ENCODE measurements at places on chromosomes 6 and 20. TPM values are rescaled to one million over a fixed set of nuclear protein-coding genes. Genes with fewer than 3 reads are reported as not detected.
A peak's percentile ranks its signal among the peaks of the same experiment; 100 is the strongest.

Gene VSX1
- 0.09 TPM for total RNA-seq

Gene SYCP2L
- total RNA-seq = 0.99 TPM

Gene TRIM10
- 0.57 TPM for total RNA-seq

Gene NEURL2
- total RNA-seq = 8.1 TPM

Gene FAM184A
- 1.4 TPM for total RNA-seq

Gene NNAT
- total RNA-seq = 19.9 TPM

Gene ZBTB46
- 5.8 TPM for total RNA-seq

Gene THBD
- 1.6 TPM for total RNA-seq

Gene UNC5CL
- 2.7 TPM for total RNA-seq

Gene MMUT
- 13.3 TPM for total RNA-seq

Gene PTCRA
- total RNA-seq = 145 TPM

Gene CFAP206
- 0.05 TPM for total RNA-seq

- H3K27ac ChIP-seq = no peak overlapping the region
- no peaks in the 10 kb centered on the region for H3K36me3 ChIP-seq
- peaks cover 9% of the 10 kb centered on the region for H3K27me3 ChIP-seq
- no peaks in the 10 kb centered on the region for H3K4me1 ChIP-seq
Measured at GRCh38 chr6:37663019-37663810, 34.5 kb downstream of the MDGA1 start.

GRCh38 chr20:5143851-5144250 is 17.0 kb downstream of the CDS2 start:
- no peaks in the 10 kb centered on the region for H3K36me3 ChIP-seq
- H3K27me3 ChIP-seq = no peaks in the 10 kb centered on the region
- no peak for DNase-seq
- H3K27ac ChIP-seq = no peak overlapping the region
- H3K4me1 ChIP-seq = no peaks in the 10 kb centered on the region

- no peaks in the 10 kb centered on the region for H3K36me3 ChIP-seq
- no peak for DNase-seq
- H3K4me3 ChIP-seq = no peak overlapping the region
- peaks cover 5% of the 10 kb centered on the region for H3K4me1 ChIP-seq
Measured at GRCh38 chr20:16580147-16580546, 6.9 kb upstream of the KIF16B start.

GRCh38 chr6:106444777-106445507 is 84.4 kb downstream of the CRYBG1 start:
- no peaks in the 10 kb centered on the region for H3K36me3 ChIP-seq
- H3K4me3 ChIP-seq = no peak overlapping the region
- H3K4me1 ChIP-seq = peaks cover 16% of the 10 kb centered on the region

GRCh38 chr6:17688481-17688880 is 18.2 kb downstream of the NUP153 start:
- DNase-seq = no peak
- H3K36me3 ChIP-seq = peaks cover 35% of the 10 kb centered on the region
- no peaks in the 10 kb centered on the region for H3K4me1 ChIP-seq
- no peak overlapping the region for H3K27ac ChIP-seq
- H3K4me3 ChIP-seq = no peak overlapping the region
- no peaks in the 10 kb centered on the region for H3K27me3 ChIP-seq

- no peak for DNase-seq
- H3K27me3 ChIP-seq = no peaks in the 10 kb centered on the region
- no peaks in the 10 kb centered on the region for H3K4me1 ChIP-seq
- no peaks in the 10 kb centered on the region for H3K36me3 ChIP-seq
- no peak overlapping the region for H3K27ac ChIP-seq
Measured at GRCh38 chr20:57164872-57165271, 101.6 kb downstream of the BMP7 start.

- no peak overlapping the region for H3K4me3 ChIP-seq
- H3K4me1 ChIP-seq = no peaks in the 10 kb centered on the region
- no peaks in the 10 kb centered on the region for H3K27me3 ChIP-seq
- H3K27ac ChIP-seq = no peak overlapping the region
- H3K36me3 ChIP-seq = no peaks in the 10 kb centered on the region
Measured at GRCh38 chr6:25874822-25875562, 949 bp upstream of the SLC17A3 start.

DNA sequence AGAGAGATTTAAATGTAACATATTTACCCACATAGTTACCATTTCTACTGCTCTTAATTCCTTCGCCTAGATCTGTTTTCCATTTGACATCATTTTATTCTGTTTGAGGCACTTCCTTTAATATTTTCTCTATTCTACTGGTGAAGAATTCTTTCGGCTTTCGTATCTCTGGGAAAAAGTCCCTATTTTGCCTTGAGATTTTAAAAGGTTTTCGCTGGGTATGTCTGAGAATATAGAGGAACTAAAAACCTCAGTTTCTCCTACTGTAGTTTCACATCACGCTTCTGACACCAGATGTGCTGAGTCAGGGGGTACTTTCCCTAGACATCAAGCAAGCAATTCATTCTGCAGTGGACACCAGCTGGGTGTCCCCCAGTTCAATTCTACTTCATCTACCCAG is 61.7 kb downstream of the E2F3 start:
- no peaks in the 10 kb centered on the region for H3K27me3 ChIP-seq
- peaks cover 8% of the 10 kb centered on the region for H3K36me3 ChIP-seq
- no peaks in the 10 kb centered on the region for H3K4me1 ChIP-seq

DNA sequence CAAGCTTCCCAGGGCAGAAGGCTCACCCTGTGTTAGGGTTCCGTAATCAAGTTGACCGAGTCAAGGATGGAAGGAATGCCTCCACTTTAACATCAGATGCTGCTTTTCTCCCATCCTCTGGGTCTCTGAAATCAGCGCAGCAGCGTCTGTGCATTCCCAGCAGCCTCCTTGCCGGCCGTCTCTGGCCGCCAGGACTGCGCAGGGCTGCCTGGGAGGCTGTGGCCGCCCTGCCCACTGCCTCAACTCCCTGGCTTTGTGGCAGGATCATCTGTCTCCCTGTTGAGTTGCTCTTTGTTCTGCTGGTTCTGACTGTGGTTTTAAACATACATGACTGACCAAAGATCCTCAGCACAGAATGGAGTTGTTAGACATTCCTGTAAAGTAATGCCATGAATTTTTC is 56.5 kb downstream of the DLL1 start:
- H3K36me3 ChIP-seq = no peaks in the 10 kb centered on the region
- H3K4me3 ChIP-seq = no peak overlapping the region
- no peaks in the 10 kb centered on the region for H3K27me3 ChIP-seq

DNA sequence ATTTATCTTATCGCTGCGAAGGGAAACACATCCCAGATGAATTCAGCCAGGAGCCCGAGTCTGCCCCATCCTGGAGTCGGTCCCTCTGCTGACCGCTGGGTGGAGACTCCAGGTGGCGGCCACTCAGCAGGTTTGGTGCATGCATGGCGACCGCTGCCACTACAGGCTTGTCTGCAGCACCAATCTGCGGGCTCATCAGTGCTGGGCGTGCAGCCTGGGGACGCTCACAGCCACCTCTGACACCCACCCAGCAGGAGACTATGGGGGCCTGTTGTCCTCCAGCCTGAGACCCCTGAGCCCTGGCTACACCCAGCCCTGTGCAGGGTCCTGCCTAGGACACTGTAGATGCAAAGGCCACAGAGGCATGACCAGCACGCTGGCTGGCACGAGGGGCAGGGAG is 40.5 kb upstream of the GATA5 start:
- no peak for DNase-seq
- no peak overlapping the region for H3K27ac ChIP-seq
- no peaks in the 10 kb centered on the region for H3K27me3 ChIP-seq

- H3K27ac ChIP-seq = no peak overlapping the region
- H3K4me3 ChIP-seq = no peak overlapping the region
- no peaks in the 10 kb centered on the region for H3K4me1 ChIP-seq
Measured at GRCh38 chr6:144993870-144994269, 708.7 kb downstream of the UTRN start.

DNA sequence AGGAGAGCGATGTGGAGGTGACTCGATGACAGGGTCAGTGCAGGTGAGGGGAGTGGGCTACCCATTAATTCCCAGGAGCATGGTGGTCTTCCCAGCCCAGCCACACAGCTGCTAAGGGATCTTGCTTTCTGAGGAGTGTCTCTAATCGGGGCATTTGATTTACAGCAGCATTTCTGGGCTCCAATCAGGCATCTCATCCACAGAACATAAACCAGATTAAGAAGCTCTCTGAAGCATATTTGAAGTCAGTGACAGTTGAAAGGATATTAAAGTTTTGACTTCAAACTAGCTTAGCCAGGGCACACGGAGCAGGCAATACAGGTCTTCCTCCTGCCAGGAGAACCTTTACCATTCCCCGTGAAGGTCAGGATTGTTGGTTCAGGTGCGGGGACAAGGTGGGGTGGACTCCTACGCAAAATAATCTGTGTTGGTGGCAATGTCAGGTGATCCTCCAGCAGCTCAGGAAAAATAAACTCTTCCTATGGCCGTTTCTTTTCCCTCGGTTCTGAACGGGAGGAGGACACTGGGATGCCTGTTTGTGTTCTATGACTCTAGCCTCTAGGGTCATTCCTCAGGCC is 39.9 kb upstream of the ZNF831 start:
- H3K4me1 ChIP-seq = peaks cover 7% of the 10 kb centered on the region
- peak overlapping the region; percentile 84 for H3K27ac ChIP-seq
- no peaks in the 10 kb centered on the region for H3K27me3 ChIP-seq
- no peak for DNase-seq

DNA sequence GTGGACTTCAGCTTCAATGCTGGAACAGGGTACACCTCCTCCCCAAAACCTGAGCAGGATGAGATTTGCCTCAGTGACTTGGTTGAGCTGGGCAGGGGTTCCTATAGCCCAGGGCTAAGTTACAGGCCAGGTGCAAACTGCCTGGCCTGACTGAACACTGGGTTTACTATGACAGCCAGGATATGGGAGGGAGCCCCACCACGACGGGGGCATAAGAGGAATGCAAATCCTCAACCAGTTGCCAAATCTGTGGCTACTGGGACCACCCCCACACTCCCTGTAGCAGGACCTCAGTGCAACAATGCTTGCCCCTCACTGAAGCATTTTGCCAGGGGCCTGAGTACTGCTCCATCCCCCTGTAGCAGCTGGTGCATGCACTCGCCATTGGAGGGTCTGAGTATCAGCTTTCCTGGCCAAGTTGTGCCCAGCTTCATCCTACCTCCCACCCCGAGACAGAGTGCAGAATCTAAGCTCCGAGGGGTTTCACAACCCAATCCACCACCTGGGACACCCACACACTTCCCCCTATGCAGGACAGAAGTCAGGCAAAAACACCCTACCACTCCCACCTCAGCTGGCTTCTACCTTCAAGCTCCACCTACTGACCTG is 27.6 kb downstream of the TREML4 start:
- DNase-seq = no peak
- H3K4me3 ChIP-seq = no peak overlapping the region
- H3K36me3 ChIP-seq = no peaks in the 10 kb centered on the region

DNA sequence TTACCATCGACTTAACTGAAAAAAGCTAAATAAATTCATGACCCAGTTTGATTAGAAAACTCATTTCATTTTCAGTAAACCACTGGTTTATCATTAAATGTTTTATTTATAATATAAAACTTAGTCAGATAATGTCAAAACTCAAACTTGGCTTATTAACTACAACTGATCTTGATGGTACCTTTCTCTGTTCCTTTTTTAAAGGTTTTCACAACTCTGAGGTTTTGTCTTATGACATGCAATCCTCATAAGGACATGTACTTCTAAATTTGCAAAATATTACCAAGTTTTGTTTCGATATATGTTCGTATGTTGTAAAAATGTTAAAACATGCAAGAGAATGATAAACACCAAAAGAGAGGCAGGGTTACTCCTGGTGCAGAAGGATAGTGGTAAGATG is 82.5 kb upstream of the PDE10A start:
- H3K27me3 ChIP-seq = no peaks in the 10 kb centered on the region
- no peaks in the 10 kb centered on the region for H3K36me3 ChIP-seq
- DNase-seq = no peak

GRCh38 chr6:21101694-21102093 is 491.9 kb upstream of the SOX4 start:
- H3K4me1 ChIP-seq = no peaks in the 10 kb centered on the region
- H3K27me3 ChIP-seq = no peaks in the 10 kb centered on the region
- H3K36me3 ChIP-seq = no peaks in the 10 kb centered on the region
- H3K4me3 ChIP-seq = no peak overlapping the region

GRCh38 chr6:30829639-30830255 is 54.6 kb upstream of the DDR1 start:
- H3K27ac ChIP-seq = peak overlapping the region; percentile 88
- no peak for DNase-seq
- H3K27me3 ChIP-seq = no peaks in the 10 kb centered on the region
- peaks cover 78% of the 10 kb centered on the region for H3K4me1 ChIP-seq

DNA sequence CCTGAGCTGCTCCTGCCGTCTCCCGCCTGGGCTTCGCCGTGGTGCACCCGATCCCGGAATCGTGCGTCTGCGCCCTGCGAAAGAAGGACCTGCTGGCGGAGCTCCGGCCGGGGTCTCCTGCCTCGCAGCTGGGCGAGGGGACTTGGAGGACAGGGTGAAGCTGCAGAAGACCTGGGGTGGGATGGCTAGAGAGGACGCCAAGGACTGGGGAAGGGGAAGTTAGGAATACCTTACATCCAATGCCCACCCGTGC is 150.2 kb downstream of the PRL start:
- H3K36me3 ChIP-seq = no peaks in the 10 kb centered on the region
- peak overlapping the region; percentile 98 for H3K27ac ChIP-seq
- no peaks in the 10 kb centered on the region for H3K27me3 ChIP-seq

- H3K4me1 ChIP-seq = no peaks in the 10 kb centered on the region
- no peak overlapping the region for H3K4me3 ChIP-seq
- no peak for DNase-seq
- H3K27ac ChIP-seq = no peak overlapping the region
- H3K36me3 ChIP-seq = no peaks in the 10 kb centered on the region
Measured at GRCh38 chr6:85389151-85389797, 60.6 kb upstream of the NT5E start.

DNA sequence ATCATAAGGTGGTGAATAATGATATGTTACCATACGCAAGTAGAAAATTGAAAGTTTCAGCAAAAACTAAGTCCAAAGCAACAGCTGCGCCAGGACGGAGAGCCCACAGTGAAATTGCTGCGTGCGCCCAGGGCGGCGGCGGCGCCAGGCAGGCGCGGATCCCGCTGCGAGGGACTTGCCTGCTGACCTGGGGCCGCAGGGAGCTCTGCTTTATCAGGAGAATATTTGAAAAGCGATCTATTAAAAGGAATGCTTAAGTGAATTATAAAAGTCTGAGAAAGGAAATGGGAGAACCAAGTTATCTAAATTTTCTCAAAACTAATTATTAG is 85.4 kb downstream of the THBS2 start:
- H3K27ac ChIP-seq = no peak overlapping the region
- no peaks in the 10 kb centered on the region for H3K27me3 ChIP-seq
- DNase-seq = no peak
- H3K4me1 ChIP-seq = no peaks in the 10 kb centered on the region
- no peak overlapping the region for H3K4me3 ChIP-seq
- H3K36me3 ChIP-seq = no peaks in the 10 kb centered on the region

- no peaks in the 10 kb centered on the region for H3K4me1 ChIP-seq
- no peaks in the 10 kb centered on the region for H3K36me3 ChIP-seq
- no peak overlapping the region for H3K4me3 ChIP-seq
- no peak overlapping the region for H3K27ac ChIP-seq
Measured at GRCh38 chr6:147961481-147962141, 381.0 kb upstream of the SASH1 start.

Data from thymus (tissue), 14 donors.